ENCODE measurements at places on chromosomes 4 and X. TPM values are rescaled to one million over a fixed set of nuclear protein-coding genes. Genes with fewer than 3 reads are reported as not detected.

The CT45A10 gene
- not detected for total RNA-seq

The HELT gene
- total RNA-seq, result not detected

The NEK1 gene
- total RNA-seq, result 6.1 TPM

The ZCCHC18 gene
- total RNA-seq, result 1.1 TPM

The RASL11B gene
- 6.4 TPM for total RNA-seq

The GNPDA2 gene
- total RNA-seq, result 29.7 TPM

The SNCA gene
- 0.43 TPM for total RNA-seq

The PRR27 gene
- not detected for total RNA-seq

The HSFX1 gene
- 0.60 TPM for total RNA-seq

The MAGEA10 gene
- total RNA-seq, result not detected

The KCND1 gene
- 3.5 TPM for total RNA-seq

The VEGFD gene
- total RNA-seq, result 6.6 TPM

The USP11 gene
- total RNA-seq, result 30.3 TPM

The EDA gene
- 4.1 TPM for total RNA-seq

The MFAP3L gene
- 0.23 TPM for total RNA-seq

The AMOT gene
- total RNA-seq, result 1.6 TPM

The EREG gene
- 0.12 TPM for total RNA-seq

The ARMCX2 gene
- 76.3 TPM for total RNA-seq

The CENPVL2 gene
- not detected for total RNA-seq

The CNKSR2 gene
- not detected for total RNA-seq

The ARHGEF38 gene
- total RNA-seq, result not detected

The BCOR gene
- total RNA-seq, result 10.0 TPM

The GPR173 gene
- 1.5 TPM for total RNA-seq

The ADGRL3 gene
- total RNA-seq, result 3.7 TPM

The FAM53A gene
- 7.8 TPM for total RNA-seq

The XAGE2 gene
- total RNA-seq, result not detected

The MAGEA2B gene
- not detected for total RNA-seq

The MAOA gene
- 105 TPM for total RNA-seq

The RAI2 gene
- total RNA-seq, result 0.12 TPM

The ATP2B3 gene
- total RNA-seq, result not detected

The SCARB2 gene
- 116 TPM for total RNA-seq

The RHOXF2B gene
- not detected for total RNA-seq

The NAA10 gene
- 89.0 TPM for total RNA-seq

The ADH1B gene
- total RNA-seq, result 317 TPM

The TCEAL7 gene
- total RNA-seq, result 10.0 TPM

The MND1 gene
- 1.9 TPM for total RNA-seq

The PLAC8 gene
- total RNA-seq, result not detected

The TMEM144 gene
- 1.6 TPM for total RNA-seq

The CFAP47 gene
- total RNA-seq, result not detected

The USP17L21 gene
- total RNA-seq, result not detected

The STPG2 gene
- not detected for total RNA-seq

The PALLD gene
- 50.2 TPM for total RNA-seq

The CFP gene
- total RNA-seq, result 0.70 TPM

The HERC5 gene
- total RNA-seq, result 0.23 TPM

The CT83 gene
- total RNA-seq, result not detected

The RAB39B gene
- total RNA-seq, result 0.35 TPM

The CT45A2 gene
- not detected for total RNA-seq

The DEFB131A gene
- total RNA-seq, result not detected

The PCSK1N gene
- 3.7 TPM for total RNA-seq

The RPL39 gene
- 7,732 TPM for total RNA-seq

The FREM3 gene
- not detected for total RNA-seq

The ADGRG2 gene
- 1.0 TPM for total RNA-seq

The TKTL2 gene
- not detected for total RNA-seq

The SLC16A2 gene
- total RNA-seq, result 44.8 TPM

The SPANXB1 gene
- total RNA-seq, result not detected
